ENCODE measurements at places on chromosomes 11 and 22. TPM values are rescaled to one million over a fixed set of nuclear protein-coding genes. Genes with fewer than 3 reads are reported as not detected.

Gene LRRC32
- polyA plus RNA-seq, result 0.19 TPM

GRCh38 chr11:114276077-114276476, 20.1 kb upstream of the NNMT start:
- DNase-seq, result no peak
- peaks cover 3% of the 10 kb centered on the region for H3K4me1 ChIP-seq
- peaks cover 46% of the 10 kb centered on the region for H3K27me3 ChIP-seq
- H3K4me3 ChIP-seq, result no peak overlapping the region
- H3K27ac ChIP-seq, result no peak overlapping the region

DNA sequence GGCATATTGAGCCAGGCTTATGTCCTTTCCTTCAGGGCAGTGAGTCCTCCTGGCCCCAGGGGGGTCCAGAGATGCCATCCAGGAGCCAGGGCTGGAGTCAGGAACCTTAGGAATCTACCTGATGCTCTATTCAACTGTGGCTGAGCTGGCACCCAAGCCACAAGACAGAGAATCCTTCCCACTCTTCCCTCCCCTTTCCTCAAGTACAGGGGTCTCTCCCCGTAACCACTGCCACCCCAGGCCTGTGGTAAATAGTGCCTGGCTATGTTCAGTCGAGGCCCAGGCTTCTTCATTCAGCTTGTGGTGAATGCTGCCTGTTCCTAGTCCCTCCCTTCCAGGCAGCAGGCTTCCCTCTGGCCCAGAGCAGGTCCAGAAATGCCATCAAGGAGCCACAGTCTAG, 45.5 kb upstream of the THY1 start:
- H3K4me1 ChIP-seq, result peaks cover 20% of the 10 kb centered on the region
- H3K36me3 ChIP-seq, result no peaks in the 10 kb centered on the region
- H3K27me3 ChIP-seq, result no peaks in the 10 kb centered on the region
- H3K4me3 ChIP-seq, result no peak overlapping the region
- H3K27ac ChIP-seq, result no peak overlapping the region

- H3K4me3 ChIP-seq, result no peak overlapping the region
- no peaks in the 10 kb centered on the region for H3K4me1 ChIP-seq
- H3K27ac ChIP-seq, result no peak overlapping the region
- DNase-seq, result no peak
Measured at GRCh38 chr11:106787454-106787853, 230.8 kb downstream of the GUCY1A2 start.

GRCh38 chr11:30358536-30358935, 35.6 kb downstream of the ARL14EP start:
- no peak overlapping the region for H3K27ac ChIP-seq
- no peak overlapping the region for H3K4me3 ChIP-seq
- no peak for DNase-seq
- no peaks in the 10 kb centered on the region for H3K36me3 ChIP-seq
- H3K4me1 ChIP-seq, result no peaks in the 10 kb centered on the region

GRCh38 chr11:9861860-9862725, 198.2 kb downstream of the SWAP70 start:
- DNase-seq, result peak; percentile 52
- H3K27me3 ChIP-seq, result no peaks in the 10 kb centered on the region
- no peak overlapping the region for H3K4me3 ChIP-seq
- H3K27ac ChIP-seq, result no peak overlapping the region
- peaks cover 14% of the 10 kb centered on the region for H3K4me1 ChIP-seq

DNA sequence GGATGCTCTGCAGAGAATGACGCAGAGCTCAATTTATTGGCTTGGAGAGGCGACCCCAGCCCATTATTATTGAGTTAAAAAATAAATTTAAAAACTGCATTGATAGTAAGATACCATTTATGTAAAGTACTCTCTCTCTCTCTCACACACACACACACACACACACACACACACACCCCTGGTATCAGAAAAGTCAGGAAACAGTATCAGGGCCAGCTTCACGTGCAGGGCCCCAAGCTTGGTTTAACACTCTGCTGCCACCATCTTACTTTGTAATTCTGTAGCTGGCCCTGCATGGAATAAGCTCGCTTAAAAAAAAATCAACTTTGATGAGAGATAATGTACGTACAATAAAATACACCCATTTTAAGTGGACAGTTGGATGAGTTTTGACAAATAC, 59.8 kb upstream of the CD5 start:
- no peaks in the 10 kb centered on the region for H3K36me3 ChIP-seq
- H3K4me1 ChIP-seq, result peaks cover 2% of the 10 kb centered on the region
- H3K27ac ChIP-seq, result no peak overlapping the region
- no peaks in the 10 kb centered on the region for H3K27me3 ChIP-seq

DNA sequence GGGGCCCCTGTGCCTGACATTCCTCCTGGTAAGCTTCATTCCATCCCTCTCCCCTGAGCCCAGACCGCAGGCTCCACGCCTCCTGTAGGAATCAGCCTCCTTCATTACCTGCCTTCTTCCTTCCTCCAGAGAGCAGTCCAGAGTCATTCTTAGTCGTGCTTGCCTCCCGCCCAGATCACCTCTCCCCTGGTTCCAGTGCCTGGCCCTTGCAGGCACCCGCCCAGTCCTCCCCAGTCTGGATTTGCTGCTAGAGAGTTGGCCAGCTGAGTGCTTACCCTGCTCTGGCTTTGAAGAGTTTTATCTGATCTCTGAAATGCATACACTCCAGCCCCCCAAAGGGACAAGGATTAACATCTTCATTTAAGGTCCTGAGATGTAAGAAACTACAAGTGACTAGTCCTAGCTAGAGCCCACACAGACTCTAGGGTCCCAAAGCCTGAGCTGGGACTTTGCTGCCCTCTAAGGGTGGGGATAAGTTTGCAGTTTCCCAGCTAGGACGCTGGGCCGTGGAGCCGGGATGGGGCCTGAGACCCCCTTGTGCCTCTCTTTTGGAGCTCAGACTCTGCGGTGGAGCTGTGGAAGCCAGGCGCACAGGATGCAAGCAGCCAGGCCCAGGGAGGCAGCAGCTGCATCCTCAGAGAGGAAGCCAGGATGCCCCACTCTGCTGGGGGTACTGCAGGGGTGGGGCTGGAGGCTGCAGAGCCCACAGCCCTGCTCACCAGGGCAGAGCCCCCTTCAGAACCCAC, 1.6 kb downstream of the NR1H3 start:
- H3K27me3 ChIP-seq, result no peaks in the 10 kb centered on the region
- peak; percentile 74 for DNase-seq
- no peak overlapping the region for H3K27ac ChIP-seq
- peaks cover 20% of the 10 kb centered on the region for H3K4me1 ChIP-seq

- H3K27ac ChIP-seq, result no peak overlapping the region
- no peaks in the 10 kb centered on the region for H3K36me3 ChIP-seq
- no peak for DNase-seq
- no peaks in the 10 kb centered on the region for H3K4me1 ChIP-seq
- no peak overlapping the region for H3K4me3 ChIP-seq
- H3K27me3 ChIP-seq, result peaks cover 5% of the 10 kb centered on the region
Measured at GRCh38 chr11:59191095-59191494, 19.2 kb downstream of the DTX4 start.

- H3K4me1 ChIP-seq, result no peaks in the 10 kb centered on the region
- H3K4me3 ChIP-seq, result no peak overlapping the region
- no peaks in the 10 kb centered on the region for H3K36me3 ChIP-seq
Measured at GRCh38 chr11:88050247-88050646, 125.0 kb downstream of the RAB38 start.

GRCh38 chr11:134436781-134437180, 24.7 kb upstream of the B3GAT1 start:
- H3K27me3 ChIP-seq, result no peaks in the 10 kb centered on the region
- no peaks in the 10 kb centered on the region for H3K36me3 ChIP-seq
- no peak overlapping the region for H3K4me3 ChIP-seq
- H3K27ac ChIP-seq, result no peak overlapping the region
- H3K4me1 ChIP-seq, result no peaks in the 10 kb centered on the region
- DNase-seq, result no peak

- H3K4me1 ChIP-seq, result no peaks in the 10 kb centered on the region
- no peaks in the 10 kb centered on the region for H3K36me3 ChIP-seq
- H3K27me3 ChIP-seq, result no peaks in the 10 kb centered on the region
Measured at GRCh38 chr11:86569109-86569508, 103.3 kb downstream of the ME3 start.
